ENCODE measurements at places on chromosomes 12 and 14. TPM values are rescaled to one million over a fixed set of nuclear protein-coding genes. Genes with fewer than 3 reads are reported as not detected.

DNA sequence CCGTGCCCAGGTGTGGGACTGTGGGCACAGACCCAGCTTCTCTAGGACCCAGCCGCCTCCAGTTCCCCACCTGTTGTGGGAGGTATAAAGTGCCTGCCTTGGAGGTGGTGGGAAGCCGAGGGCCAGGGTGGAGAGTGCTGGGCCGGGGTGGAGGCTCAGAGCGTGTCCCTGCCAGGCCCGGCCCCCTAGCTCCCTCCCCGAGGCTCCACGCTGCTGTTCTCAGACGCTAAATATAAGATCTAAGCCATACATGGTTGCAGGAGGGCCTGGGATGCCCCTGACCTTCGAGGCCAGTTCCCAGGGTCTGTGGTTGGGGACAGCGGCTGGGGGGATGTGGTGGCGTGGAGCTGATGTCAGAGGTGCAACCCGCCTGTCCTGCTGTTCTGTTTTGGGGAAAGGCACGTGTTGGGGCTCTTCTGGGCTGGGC lies 10.8 kb downstream of the INF2 start:
- no peak for DNase-seq

DNA sequence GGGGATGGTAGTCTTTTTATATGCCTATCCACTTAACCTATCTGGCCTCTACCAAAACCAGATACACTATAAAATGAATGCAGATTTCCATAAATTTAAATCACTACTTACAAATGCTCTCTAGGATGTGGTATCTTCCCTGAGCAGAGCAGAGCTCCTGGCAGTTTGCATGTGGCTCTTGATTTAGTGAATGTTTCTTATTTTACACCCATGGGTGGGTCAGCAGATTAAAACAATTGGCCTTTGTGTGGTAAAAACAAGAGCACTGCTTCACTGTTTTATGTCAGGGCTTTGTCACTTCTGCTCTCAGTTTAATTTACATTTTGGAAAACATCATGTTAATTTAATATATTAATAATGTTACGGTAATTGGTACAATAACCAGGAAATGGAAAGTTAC lies 5.5 kb downstream of the TAS2R19 start:
- DNase-seq = no peak

The CLEC4A gene
- 0.27 TPM for total RNA-seq

DNA sequence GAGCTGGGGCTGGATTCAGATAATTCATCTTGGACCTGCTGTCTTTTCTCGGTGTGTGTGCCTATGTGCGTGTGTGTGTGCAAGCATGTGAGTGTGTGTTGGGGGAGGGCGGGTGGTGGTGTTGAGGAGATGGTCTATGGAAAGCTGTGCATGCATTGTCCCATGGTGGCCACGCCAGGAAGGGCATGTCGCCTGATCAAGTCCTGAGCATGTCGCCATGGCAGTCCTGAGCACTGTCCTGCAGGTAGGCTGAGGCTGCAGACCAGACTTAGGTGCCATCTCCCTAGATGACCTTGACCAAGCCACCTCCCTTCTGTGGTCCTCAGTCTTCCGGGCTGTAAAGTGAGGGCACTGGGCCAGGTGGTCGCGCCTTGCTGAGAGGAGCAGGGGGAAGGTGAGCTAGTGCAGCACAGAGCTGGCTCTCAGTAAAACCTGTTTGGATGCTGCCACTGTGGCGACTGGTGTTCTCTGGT lies 81.4 kb downstream of the PAPOLA start:
- DNase-seq = no peak

The TTC9 gene
- 5.1 TPM for total RNA-seq

The TCTN2 gene
- 21.0 TPM for total RNA-seq

DNA sequence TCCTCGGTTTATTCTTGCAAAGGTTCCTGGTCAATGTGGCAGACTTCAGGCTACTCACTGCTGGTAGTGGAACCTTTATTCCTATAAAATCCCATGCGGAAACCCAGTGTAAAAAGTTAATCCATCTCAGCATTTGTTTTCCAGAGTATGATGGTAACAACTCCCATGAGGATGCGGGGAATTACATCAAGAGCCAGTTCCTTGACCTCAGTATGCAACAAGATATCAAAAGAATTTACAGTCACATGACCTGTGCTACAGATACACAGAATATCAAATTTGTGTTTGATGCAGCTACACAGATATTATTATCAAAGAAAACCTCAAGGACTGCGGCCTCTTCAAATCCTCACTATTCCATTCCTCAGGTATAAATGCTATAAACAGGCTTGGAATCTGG lies 19.3 kb downstream of the CPM start:
- DNase-seq = no peak

DNA sequence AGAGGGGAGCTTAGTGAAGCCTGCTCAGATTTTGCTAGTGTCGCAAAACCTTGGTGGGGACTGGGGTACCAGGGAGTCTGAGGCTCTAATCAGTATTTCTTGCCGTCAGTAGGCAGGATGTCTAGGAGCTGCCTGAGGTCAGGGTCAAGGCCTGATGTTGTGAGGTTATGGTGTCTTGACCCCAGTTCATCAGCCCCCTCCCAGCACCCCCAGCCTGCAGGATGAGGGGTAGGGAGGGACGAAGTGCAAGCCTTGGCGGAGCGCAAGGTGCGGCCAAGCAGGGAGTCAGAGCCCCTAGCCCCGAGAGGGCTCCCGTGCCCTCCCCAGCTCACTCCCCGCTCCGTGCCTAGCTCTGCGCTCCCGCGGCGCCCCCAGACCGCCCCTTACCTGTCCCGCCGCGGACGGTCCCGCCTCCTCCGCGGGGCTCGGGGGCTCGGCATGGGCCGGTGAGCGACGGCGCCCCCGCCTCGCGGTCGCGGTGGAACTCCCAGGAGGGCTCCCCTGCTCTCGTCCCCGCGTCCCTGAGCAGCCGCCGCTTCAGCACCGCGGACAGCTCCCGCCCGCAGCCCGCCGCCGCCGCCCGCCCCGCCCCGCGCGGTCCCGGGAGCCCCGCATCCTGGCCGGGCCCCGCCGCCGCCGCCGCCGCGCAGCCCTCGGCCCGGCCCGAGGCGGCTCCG lies 347 bp downstream of the SYNDIG1L start:
- peak; percentile 49 for DNase-seq

The HOXC4 gene
- total RNA-seq = under 0.01 TPM

- no peak for DNase-seq
Measured at GRCh38 chr14:40269436-40269835, 837.2 kb upstream of the FBXO33 start.
